ENCODE measurements at places on chromosomes 6 and 20.
A peak's percentile ranks its signal among the peaks of the same experiment; 100 is the strongest.

GRCh38 chr6:148146717-148147462 is 195.7 kb upstream of the SASH1 start:
- DNase-seq, result peak; percentile 8

DNA sequence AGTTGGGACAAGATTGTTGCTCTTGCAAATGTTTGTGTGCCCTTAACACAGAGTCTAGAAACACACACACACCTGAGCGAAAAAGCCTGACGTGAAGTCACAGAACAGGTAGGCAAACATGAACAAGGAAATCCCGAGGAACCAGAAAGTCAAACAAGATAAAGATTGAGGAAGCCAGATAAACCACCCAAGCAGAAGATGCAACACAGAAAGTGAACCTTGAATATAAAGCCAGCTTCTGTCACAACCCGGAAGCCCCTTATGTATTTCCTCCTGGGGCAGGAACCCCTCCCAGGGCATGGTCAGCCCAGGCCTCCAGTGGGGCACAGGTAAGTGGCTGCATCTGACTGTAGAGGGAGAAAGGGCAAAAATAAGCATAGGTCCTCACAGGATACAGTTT is 158.2 kb upstream of the SUPT3H start:
- no peak for DNase-seq

- peak; percentile 28 for DNase-seq
Observed at GRCh38 chr20:62914970-62915457, 11.3 kb downstream of the DIDO1 start.

- DNase-seq, result no peak
Observed at GRCh38 chr6:30885481-30885998, 1.2 kb downstream of the DDR1 start.

DNA sequence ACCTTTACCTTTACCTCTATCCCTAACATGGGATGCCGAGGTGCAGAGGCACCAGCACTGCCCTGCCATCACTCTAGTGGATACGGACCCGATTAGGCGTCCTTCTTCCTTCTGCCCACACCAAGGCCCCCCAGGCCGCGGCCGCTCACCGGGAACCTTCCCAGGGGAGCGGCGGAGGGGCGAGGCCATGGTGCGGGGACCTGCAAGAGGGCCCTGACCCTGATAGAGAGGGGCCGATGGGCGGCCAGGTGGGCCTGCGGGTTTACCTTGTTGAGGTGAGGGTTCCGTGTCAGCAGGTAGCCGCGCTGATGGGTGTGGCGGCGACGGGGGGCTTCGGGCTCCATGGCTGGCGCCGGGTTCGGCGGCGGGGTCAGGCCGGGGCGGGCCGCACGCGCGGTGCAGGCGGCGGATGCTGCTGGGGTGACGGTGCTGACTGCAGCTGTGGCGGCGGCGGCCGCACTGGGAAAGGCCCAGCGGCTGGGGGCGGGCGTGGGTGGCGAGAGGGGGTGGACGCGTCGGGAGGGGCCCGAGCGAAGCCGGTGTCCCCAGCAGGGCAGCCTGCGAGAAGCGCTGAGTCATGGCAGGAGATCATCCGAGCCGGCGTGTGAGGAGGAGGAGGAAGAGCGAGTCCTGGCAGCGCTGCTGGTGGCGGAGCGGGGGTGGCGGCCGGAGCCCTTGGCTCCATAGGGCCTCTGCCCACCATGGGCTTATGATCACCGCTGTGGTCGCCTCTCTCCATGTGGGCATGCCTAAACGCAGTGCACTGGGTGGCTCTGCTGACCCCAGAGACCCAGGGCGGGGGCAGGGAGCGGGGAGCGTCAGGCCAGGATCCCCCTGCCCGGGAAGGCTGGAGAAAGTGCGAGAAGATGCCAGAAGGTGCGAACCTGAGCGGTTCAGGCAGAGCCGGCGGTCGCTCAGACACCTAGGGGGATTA is at the start of gene ME1:
Gene ME1, minus strand, starts transcription at position 441 of the 934 bp plus-strand sequence. Its CDS starts 97 bp downstream, at position 344.
- peak; percentile 70 for DNase-seq

Data from CD4-positive, alpha-beta T cell treated with Interferon gamma for 1 hour (primary cell).